ENCODE measurements at places on chromosomes 12 and 14. TPM values are rescaled to one million over a fixed set of nuclear protein-coding genes. Genes with fewer than 3 reads are reported as not detected.

DNA sequence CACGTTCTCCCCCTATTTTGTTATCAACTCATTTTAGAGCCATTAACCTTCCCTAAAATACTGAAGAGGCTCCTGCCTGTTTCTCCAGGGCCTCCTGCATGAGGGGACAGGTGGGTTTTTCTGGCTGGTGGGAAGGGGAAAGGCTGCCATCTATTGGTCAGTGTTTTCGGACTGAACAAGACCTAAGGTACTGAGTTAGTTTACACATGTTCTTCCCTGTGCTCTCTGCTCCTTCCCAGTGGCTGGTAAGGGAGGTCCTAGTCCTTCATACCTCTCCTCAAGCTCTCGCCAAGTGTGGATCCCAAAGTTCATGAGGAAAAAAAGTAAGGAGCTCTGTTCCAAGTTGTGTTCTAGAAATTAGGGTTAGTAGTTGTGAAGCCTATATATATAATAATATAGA, 357.5 kb downstream of the FSCB start:
- no peaks in the 10 kb centered on the region for H3K4me1 ChIP-seq
- no peak overlapping the region for H3K4me3 ChIP-seq
- no peaks in the 10 kb centered on the region for H3K27me3 ChIP-seq
- no peaks in the 10 kb centered on the region for H3K36me3 ChIP-seq

DNA sequence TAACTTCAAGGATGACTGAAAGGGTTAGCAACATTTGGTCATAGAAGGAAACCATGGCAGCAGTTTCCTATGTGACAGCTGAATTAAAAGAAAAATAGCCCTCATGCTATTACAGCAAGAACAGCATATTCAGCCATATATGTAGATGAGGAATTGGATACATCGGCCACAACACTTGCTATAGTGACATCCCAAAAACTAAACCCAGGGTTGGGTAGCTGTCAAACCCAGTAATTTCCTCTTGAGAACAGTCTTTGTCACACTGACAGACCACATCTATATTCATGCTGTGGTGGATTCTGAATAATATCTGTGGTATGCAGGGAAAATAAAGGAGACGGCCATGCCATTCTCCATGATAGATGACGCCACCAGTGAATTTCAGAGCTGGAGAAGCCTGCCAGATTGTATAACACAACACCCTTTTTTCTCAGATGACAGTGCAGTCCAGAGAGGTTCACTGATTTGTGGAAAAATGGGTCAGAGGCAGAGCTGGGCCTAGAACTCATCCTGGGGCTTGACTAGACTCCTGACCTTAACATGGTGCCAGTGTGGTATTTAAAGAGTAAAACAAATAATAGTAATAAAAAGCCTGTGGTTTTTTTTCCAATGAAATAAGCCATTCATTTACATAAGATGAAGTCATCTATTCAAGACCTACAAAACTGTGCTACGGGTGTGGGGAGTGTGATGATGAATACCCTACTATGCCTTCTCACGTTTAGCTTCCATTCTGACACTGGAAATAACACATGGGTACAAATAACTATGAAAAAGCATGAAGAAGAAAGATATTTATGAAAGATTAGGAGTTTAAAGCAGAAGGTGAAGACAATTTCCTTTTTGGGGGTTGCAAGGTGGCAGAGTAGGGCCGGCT, 32.3 kb downstream of the EFCAB11 start:
- no peak for DNase-seq
- no peaks in the 10 kb centered on the region for H3K4me1 ChIP-seq

DNA sequence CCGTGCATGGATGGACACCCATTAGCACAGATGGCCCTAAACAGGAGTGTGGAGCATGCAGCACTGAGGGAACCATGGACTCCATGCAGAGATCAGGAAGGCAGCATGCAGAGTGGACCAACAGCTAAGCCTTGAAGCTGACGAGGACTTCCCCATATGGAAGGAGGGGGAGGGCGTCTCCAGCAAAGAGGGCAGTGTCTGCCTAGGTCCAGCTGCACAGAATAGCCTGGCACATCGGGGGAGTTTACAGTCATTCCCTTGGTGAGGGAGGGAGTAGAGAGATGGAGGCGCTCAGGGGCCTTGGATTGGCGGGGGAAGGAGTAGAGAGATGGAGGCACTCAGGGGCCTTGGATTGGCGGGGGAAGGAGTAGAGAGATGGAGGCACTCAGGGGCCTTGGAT, 64.5 kb downstream of the ANKRD9 start:
- no peak overlapping the region for H3K27ac ChIP-seq
- H3K27me3 ChIP-seq: no peaks in the 10 kb centered on the region
- H3K36me3 ChIP-seq: no peaks in the 10 kb centered on the region

DNA sequence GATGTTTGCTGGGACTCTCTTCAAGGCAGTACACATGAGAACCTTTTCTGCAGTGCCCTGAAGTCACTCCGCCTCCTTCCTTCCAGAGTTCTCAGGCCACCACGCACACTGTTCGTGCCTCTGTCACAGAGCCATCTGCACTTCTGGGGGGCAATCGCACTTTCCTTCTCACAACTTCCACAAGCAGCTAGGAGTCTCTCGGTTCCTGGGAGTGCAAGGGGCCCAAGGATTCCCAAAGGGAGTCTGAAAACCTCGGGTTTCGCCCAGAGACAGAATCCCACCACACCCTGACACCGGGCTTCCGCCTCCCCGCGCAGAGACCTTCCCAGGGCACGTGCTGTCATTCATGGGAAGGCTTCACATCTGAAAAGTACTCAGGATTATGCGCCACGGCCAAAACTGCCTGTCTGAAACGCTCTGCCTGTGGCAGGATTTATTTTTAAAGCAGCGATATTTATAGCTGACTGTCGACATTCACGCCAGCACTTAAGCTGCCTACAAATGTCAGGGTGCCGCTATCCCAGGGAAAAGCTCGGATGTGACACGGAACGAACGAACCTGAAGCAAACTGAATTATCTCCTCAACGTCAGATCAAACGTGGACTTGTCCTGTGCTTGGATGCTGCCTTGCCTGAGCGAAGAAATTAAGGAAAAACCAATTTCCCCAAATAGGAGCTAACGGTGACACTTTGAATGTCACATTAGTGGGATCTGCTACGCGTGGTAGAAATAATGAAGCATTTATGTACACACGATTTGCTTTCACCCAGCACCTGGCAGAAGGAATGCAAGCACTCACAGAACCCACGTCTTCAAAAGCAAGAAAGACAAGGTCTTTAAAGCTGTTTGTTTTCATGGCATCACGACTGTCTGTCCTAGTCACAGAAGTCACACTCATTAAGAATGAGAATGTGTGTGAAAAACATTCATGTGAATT, 154.0 kb downstream of the PIWIL1 start:
- H3K36me3 ChIP-seq: no peaks in the 10 kb centered on the region
- DNase-seq: no peak
- H3K4me1 ChIP-seq: no peaks in the 10 kb centered on the region
- H3K27me3 ChIP-seq: peaks cover 2% of the 10 kb centered on the region
- no peak overlapping the region for H3K27ac ChIP-seq

- no peak overlapping the region for H3K27ac ChIP-seq
- peaks cover 2% of the 10 kb centered on the region for H3K36me3 ChIP-seq
- H3K27me3 ChIP-seq: no peaks in the 10 kb centered on the region
- H3K4me1 ChIP-seq: no peaks in the 10 kb centered on the region
- no peak for DNase-seq
- no peak overlapping the region for H3K4me3 ChIP-seq
Observed at GRCh38 chr12:100688451-100688864, 106.1 kb upstream of the ANO4 start.

DNA sequence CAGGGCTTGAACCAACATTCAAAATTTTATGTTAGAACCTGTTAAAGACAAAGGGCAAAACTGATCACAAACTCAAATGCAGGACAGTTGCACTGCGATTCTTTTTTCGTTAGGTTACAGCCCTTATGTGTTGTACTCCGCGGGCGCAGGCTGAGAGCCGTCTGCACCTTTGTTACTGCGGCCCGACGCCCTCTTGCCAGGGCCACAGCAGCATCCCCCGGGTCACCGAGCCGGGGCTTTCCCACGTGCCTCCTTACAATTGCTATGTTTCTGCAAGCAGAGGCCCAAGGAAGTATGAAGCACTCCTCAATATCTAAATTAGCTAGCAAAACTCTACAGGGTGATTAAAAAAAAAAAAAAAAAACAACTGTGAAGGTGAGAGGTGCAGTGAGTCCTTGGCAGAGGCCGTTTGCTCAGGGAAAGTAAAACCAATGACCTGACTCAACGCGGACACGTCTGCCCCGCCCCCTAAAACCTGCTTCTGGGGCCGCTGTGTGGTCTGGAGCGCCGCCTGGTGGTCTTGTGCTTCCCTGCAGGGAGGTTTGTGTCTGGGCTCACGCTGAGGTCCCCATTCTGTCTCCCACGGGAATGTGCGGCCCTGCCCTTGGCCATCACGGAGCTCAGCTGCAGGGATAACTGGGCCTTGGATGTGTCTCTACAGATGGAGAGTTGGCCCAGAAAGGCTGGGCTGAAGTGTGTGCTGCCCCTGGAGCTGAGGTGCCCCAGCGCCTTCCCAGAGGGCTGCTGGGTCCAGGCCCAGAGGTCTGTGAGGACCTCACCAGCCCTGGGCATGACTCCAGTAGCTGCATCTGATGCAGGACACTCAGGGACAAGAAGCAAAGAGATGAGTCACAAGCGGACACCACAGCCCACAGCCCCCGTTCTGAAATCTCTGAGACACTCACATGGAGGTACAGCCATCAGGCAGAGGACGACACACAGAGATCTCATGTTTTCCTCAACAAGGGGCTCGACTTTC, 418.5 kb downstream of the TMEM121 start:
- DNase-seq: peak; percentile 85
- H3K4me1 ChIP-seq: peaks cover 4% of the 10 kb centered on the region
- H3K36me3 ChIP-seq: no peaks in the 10 kb centered on the region
- H3K4me3 ChIP-seq: no peak overlapping the region
- no peak overlapping the region for H3K27ac ChIP-seq

DNA sequence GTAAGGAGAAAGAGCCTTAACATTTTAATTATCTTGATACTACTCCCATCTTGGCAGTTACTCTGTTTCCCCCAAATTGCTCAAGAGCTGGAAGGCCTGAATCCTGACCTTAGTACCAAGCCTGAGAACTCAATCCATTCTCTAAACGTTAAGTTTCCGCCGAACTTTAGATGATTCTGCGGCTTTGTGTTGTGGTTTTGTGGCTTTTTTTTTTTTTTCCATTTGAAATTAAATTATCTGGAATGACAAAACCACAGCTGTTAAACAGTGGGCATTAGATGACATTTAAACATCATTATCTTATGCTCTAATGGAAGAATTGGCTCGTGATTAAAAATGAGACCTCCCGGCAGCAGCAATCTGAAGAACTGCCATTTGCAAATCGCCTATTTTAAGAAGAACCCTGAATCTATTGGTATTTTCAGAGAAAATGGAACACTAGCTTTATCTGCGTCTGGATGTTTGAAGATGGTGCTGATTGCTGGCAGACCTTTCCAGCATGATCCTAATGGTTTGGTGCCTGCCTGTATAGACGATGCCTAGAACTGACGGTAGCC, 38.4 kb downstream of the TMEM132C start:
- H3K27ac ChIP-seq: no peak overlapping the region
- no peak for DNase-seq
- no peaks in the 10 kb centered on the region for H3K4me1 ChIP-seq
- H3K4me3 ChIP-seq: no peak overlapping the region

DNA sequence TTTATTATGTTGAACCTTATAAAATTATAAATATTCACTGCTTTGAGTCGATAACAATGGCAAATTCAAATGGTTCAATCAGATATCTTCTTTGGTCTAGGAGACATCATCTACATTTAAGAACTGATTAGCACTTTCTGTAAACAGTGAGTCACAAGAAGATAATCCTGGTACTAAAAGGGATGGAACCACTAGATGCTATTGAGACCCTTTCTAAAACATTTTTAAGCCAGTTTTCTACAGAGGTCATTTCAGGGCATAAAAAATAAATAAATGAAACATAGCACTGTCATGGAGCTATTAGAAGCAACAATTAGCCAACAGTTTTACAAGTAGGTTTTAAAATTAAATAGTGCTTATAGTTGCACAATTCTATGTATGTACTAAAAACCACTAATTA, 212.2 kb downstream of the DUSP6 start:
- H3K36me3 ChIP-seq: peaks cover 5% of the 10 kb centered on the region
- H3K4me3 ChIP-seq: no peak overlapping the region
- no peak overlapping the region for H3K27ac ChIP-seq
- H3K4me1 ChIP-seq: peaks cover 12% of the 10 kb centered on the region

DNA sequence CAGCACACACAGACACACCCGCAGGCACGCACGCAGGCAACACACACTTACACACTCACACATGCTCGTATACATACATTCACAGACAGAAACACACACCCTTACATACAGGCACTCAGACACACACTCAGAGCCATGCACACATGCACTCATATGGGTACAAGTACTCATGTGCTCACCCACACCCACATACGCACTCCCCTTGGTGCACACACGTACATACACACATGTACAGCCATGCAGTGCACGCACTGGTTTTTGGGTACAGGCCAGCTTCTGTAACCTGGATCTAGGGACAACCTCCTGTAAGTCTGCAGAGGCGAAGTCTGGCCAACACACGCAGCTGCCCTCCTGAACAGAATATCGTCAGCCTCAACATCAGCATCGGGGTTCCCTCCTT, 221.3 kb upstream of the RTL1 start:
- no peak for DNase-seq
- no peak overlapping the region for H3K4me3 ChIP-seq
- no peaks in the 10 kb centered on the region for H3K36me3 ChIP-seq
- no peak overlapping the region for H3K27ac ChIP-seq
- H3K27me3 ChIP-seq: peaks cover 15% of the 10 kb centered on the region
- peaks cover 11% of the 10 kb centered on the region for H3K4me1 ChIP-seq

MIS18BP1 gene
- total RNA-seq: 57.2 TPM

IL23A gene
- 10.9 TPM for total RNA-seq

CLEC4D gene
- not detected for total RNA-seq

KRT6B gene
- not detected for total RNA-seq

DDN gene
- total RNA-seq: 0.20 TPM

KRT79 gene
- not detected for total RNA-seq

ZDHHC22 gene
- total RNA-seq: not detected

PAX9 gene
- not detected for total RNA-seq

REM2 gene
- 1.2 TPM for total RNA-seq

TGFB3 gene
- 3.5 TPM for total RNA-seq
